DMS79 (cell line): ENCODE measurements at places on chromosomes 2 and 18.

DNA sequence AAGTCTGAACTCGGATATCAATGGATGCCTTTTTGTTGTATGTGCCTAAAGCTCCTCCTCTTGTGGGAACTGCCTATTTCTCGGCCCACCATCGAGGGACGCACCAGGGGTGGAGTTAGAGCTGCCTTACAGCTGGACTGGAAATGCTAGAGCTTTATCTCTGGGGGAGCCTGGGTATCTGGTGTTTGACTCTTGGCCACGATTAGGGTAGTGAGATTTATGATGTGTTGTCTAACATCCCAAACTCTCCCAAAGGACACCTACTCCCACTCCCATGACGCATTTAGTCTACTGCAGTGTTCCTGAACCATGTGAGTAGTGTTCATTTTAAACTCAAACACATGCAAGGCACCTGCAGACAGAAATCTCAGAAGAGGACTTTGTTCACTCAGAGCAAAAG lies 594.8 kb downstream of the METTL4 start:
- no peak for DNase-seq

DNA sequence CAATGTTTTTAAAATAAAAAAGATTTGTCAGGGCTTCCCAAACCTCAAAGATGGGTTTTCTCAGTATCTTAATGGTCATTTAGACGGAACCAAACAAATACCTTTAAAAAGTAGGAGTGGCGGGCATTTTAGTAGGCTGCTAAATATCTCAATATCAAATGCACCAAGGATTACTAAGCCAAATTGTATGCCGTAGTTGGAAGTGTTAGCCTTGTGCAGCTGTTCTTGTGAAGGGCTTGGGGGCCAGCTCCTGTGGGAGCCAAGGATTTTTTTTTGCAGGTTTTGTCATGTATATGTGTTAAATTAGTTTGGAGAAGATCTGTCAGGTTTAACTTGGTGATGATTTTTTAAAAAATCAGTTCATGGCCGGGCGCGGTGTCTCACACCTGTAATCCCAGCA lies 52.1 kb downstream of the ACTR2 start:
- DNase-seq = no peak

GRCh38 chr2:66343259-66343658 lies 91.7 kb upstream of the MEIS1 start:
- DNase-seq = no peak

DNA sequence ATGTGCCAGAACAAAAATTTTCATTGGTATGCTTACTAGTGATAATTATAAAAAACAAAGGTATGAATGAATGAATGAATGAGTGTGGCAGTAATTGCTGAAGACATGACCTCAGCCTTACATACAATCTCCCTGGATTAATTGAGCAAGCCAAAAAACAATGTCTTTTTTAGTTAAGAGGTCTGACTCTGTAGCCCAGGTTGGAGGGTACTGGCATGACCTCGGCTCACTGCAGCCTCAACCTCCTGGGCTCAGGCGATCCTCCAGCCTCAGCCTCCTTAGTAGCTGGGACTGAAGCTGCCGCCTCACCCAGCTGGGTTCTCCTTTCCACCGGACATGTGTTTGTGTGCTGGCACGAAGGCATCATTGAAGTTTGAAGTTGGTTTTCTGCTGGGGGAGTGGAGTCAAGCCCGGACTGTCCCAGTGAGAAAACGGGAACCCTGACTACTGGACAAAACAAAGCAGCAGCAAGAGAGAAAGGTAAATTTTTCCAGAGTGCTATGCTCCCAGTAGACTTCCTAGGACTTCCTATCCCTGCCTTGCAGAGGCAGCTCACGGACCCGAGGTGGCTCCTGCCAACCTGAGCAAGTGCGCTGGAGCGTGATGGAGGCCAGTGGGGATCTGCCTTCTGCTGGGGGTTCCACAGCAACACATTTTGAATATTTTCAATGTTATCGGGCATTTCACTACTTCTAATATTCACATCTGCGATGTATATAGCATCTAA lies 6.4 kb upstream of the IMP4 start:
- no peak for DNase-seq

DNA sequence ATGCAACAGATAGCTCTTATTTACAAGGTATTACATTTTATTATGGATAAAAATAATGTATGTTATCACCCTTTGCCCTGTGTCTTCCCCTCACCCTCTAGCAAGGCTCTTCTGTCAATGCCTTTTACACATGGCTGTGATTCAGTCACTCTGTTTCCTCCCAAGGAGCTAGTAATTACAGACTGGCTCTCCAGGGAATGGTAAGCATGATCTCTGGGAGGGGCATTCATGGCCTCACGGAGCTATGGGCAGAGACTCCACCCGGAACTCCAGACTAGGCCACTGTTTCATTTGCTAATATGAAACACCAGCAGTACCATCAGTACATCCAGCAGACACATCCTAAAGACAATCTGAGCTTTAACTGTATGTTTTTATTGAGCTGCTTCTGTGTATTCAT lies 410.9 kb upstream of the CYRIA start:
- DNase-seq = no peak

DNA sequence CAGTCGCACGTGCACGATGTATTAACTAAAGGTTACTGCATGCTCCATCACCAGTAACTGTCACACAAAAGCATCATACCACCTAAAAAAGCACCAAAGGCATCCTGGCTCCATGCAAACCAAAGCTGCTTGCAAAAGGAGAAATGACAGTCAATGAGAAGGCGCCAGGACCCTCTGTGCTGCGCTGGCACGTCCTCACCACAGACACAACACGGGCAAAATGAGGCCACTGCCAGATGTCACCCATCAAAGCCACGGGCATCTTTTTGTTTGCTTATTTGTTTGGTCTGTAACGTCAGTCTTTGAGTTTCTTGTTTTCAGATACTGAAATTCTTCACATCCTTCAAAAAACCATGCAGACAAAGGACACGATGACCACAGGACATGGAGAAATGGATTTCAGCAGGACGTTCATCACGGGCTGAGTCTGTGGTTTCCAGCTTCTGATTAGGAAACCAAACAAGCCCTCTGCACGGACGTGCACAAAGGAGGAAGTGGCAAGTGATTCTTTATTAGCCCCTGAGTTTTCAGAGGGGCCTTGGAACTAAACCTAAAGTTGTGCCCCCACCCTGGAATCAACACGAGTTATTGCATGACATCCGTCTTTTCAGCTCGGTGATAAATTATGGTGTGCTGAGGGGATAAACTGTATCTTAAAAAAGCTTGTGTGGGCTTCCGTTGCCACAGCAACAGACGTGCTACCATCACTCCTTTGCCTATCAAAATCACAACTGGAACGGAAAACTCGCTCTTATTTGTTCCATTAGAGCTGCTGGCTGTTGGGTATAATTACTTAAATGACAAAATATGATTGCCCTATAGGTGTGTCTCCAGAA lies 181.8 kb downstream of the EIPR1 start:
- DNase-seq = no peak

DNA sequence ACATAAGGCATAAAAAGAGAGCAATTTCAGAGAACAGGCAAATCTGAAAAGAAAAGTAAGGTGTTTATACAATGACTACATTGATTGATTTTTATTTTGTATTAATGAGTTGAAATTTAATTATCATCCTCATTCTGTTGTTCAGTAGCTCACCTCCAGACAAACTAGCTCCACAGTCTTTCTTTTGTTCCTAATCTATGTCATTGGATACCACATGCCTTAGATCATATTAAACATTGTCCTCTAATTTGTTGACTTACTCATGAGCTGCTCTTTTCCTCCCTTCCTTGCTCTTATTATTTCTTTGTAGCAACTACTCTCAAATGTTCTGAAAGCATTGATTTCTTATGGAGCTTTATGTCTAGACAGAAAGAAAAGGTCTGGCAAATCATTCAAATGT lies 185.5 kb upstream of the ZSWIM2 start:
- DNase-seq = no peak

- no peak for DNase-seq
Observed at GRCh38 chr2:105447476-105447875, 48.6 kb upstream of the FHL2 start.

DNA sequence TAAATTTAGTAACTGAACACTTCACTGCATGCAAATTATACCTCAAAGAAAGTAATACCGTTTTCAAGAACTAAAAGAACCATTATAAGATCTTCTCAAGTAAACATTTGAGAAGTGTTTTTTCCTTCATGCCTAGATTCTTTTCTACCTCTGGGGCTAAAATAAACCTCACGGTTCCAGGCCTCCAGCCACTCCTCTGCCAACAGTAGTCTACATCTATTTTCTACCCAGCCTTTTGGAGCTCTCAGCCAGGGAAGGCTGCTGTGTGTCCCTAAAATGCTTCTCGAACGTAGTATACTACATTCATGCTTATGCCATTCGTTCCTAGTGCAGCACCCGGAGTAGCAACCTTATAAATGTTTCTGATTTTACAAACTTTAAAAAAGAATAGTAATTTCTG lies 219.7 kb downstream of the AFF3 start:
- no peak for DNase-seq

- DNase-seq = peak; percentile 44
Observed at GRCh38 chr2:108884619-108885018, 98.0 kb downstream of the CCDC138 start.

- no peak for DNase-seq
Observed at GRCh38 chr2:147760984-147761383, 83.8 kb upstream of the ACVR2A start.

GRCh38 chr2:240146141-240146561 lies 5.7 kb upstream of the OTOS start:
- no peak for DNase-seq

DNA sequence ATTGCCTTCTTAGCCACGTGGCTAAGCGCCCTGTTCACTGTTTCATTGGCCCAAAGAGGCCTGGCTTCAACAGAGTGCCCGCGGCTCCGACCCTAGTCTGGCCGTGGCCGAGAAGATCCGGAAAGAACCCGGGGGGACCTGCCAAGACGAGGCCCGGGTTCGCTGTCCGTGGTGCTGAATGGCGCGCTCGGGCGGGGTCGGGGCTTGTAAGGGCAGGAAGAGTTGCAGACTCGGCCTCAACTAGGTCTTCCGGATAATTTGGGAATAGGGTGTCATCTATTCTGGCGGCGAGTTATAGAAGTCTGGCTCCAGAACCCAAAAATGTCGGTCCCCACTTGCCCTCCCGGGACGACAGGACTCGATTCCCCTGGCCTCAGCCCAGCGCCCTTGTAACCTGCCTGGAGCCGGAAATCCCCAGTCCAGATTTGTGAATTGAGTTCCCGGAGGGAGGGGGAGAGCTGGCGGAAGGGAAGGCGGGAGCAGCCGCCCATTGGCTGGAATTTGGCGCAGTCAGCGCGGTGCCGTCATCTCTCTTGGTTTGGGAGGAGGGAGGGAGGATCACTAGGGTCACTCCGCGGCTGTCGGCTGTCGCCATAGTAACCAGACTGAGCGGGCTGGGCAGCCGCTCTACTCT lies 3.5 kb downstream of the CDK5R2 start:
- DNase-seq = peak; percentile 93

- DNase-seq = no peak
Observed at GRCh38 chr18:34342960-34343359, 118.2 kb upstream of the NOL4 start.

DNA sequence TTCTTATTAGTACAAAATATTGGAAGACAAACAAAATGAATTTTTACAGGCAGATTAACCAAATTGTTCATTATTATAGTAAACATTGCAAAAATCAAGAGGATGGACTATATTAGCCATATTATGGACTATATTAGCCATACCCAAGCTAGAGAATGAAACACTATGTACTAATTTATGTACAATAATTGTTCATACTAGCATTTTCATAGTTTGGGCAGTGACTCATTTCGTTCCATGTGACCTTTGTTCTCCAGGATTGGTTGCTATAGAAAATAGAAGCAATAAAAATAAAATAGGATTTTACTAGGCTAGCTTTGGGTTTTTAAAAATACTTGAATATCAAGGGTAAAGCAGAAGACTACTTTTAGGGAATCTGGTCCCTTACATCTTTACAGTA lies 176.8 kb downstream of the ZEB2 start:
- DNase-seq = no peak

GRCh38 chr2:165793779-165794535 lies at the start of gene GALNT3:
Gene GALNT3 (minus strand): TSS chr2:165794247. CDS start chr2:165770700, 23,547 bp downstream.
- peak; percentile 84 for DNase-seq

DNA sequence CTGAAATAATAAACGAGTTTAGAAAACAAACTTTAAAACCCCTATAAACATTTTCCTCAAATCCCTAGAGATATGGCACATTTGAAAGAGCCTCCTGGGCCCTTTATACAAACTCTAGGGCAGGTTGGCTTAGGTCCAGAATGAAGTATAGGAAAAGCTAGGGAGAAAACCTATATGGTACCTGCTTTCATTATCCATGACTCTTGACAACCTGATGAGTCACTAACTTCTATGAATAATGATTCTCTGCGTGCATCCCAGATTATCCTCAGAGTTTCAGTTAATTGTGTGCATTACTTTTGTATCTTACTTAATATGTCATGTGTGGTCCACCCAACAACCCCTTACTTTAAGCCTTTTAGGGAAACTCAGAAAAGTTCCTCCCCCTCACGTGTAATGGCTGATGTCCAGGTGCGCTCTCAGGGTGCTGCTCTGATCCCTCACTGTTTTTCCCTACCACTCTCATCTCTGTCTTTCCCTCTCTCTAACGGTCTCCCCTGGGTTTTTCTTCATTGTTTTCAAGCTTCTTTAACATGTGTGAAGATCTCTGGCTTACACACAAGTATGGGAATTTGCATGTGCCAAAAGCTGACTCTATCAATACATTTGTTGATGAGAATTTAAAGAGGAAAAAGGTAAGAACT lies 78.5 kb downstream of the LRP1B start:
- DNase-seq = no peak

DNA sequence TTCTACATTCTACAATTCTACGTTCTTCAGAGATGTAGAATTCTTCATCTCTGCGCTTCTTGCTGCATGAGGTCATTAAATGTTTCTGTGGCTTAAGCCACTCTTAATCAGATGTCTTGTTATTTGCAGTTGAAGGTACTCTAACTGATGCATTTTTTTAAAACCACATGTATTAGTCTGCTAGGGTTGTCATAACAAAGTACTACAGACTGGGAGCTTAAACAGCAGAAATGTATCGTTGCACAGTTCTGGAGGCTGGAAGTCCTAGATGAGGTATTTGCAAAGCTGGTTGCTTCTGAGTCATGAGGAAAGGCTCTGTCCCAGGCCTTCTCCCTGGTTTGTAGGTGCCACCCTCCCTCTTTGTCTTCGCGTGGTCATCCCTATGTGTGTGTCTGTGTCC lies 176.3 kb upstream of the GLI2 start:
- DNase-seq = no peak

- peak; percentile 67 for DNase-seq
Observed at GRCh38 chr2:2848621-2849333, 517.7 kb upstream of the MYT1L start.

GRCh38 chr2:15313657-15314056 lies 247.5 kb downstream of the NBAS start:
- no peak for DNase-seq
